ENCODE measurements at places on chromosomes 13 and 19.

DNA sequence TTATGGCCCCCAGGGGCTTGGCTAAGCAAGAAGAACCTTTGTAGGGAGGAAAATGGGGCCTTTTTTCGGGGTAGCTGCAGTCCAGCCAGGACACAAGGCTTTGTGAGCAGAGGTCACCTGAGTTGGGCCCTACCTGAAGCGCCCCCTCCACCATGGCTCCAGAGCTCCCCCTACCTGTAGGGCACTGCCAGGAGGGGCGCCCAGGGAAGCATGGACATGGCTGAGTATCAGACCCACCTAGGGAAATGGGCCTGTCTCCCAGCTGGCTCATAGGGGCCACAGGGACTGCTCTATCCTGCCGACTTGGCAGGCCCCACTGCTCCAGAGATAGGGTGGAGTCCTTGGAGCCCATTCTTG lies 9.0 kb upstream of the CEBPA start:
- DNase-seq: no peak

- no peak for DNase-seq
Observed at GRCh38 chr19:48394331-48395169, 1.1 kb downstream of the GRIN2D start.

DNA sequence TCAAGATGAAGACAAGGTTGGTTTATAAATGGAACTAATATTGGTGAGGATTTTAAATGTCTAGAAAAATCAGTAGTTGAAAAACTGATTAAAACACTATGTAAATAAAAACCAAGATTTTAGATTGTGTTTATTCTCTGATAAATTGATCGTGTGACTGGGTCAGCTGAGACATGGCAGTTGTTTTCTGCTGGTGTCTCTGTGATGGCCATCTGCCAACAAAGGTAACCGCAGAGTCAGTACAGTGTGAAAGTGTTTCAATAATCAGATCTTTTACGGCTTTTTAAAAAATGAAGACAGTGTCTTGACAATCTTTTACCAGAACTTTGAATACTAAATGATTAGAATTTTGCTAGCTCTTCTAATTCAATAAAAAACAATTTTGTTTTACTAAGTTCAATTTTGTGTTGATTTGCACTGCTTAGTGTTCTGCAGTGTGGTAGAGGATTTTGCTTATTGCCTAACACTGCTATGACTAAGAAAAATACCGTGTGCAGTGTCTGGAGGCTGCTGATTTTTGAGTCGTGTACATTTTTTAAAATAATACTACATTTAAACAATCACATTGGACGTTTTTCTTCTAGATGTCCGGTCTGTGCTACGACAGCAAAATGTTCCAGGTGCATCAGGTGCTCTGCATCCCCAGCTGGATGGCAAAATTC lies 32.7 kb upstream of the GPR183 start:
- no peak for DNase-seq

DNA sequence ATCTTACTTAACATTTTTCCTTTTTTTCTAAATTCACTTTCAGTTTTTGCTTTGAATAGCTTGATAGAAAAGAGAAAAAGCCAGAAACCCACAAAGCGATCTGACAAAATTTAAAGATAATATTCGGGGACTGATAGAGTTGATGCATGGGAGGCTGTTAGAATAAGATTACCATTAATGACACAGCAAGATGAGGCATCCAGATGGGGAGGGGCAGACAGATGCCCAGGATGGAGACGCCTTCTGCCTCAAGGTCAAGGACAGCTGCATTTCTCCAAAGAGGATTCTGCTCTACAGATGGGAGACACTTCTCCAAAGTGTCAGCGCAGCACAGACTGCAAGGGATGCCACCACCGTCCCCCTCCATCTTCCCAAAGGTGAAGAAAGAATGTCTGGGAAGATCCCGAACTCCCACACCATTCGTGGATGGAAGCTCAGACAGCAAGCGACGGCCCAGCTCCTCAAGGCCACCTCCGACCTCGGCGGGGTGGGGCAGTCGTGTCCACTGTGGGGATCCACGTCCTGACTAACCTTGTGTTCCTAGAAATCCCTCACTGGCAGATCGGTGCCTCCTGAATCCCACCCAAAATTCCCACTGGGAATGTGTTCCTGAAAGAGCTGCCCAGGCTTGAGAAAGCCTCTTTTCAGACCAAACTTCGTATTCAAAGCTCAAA lies 32.9 kb downstream of the NAXD start:
- DNase-seq: no peak

- DNase-seq: no peak
Observed at GRCh38 chr19:48283908-48284307, 14.0 kb downstream of the ZNF114 start.

- DNase-seq: peak; percentile 71
Observed at GRCh38 chr13:23384111-23384510, 49.4 kb downstream of the SACS start.
